ENCODE measurements at places on chromosomes 3 and 15.

DNA sequence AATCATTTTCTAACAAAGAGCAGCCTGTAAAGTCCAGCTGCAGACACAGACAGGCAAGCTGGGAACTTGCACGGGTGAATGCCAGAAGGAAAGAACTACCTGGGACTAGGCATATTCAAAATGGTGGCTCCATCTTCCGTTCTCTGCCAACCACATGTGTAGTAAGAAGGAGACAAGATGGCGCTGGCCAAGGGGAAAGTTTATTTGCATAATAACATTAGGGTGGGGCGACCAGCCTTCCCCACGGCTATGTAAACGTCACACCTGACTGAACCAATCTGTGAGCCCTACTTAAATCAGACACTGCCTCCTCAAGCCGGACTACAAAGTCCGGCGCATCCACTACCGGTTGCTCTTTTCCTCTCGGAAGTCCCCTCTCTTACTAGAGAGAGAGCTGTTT lies 130.8 kb downstream of the SNRK start:
- no peak for DNase-seq

DNA sequence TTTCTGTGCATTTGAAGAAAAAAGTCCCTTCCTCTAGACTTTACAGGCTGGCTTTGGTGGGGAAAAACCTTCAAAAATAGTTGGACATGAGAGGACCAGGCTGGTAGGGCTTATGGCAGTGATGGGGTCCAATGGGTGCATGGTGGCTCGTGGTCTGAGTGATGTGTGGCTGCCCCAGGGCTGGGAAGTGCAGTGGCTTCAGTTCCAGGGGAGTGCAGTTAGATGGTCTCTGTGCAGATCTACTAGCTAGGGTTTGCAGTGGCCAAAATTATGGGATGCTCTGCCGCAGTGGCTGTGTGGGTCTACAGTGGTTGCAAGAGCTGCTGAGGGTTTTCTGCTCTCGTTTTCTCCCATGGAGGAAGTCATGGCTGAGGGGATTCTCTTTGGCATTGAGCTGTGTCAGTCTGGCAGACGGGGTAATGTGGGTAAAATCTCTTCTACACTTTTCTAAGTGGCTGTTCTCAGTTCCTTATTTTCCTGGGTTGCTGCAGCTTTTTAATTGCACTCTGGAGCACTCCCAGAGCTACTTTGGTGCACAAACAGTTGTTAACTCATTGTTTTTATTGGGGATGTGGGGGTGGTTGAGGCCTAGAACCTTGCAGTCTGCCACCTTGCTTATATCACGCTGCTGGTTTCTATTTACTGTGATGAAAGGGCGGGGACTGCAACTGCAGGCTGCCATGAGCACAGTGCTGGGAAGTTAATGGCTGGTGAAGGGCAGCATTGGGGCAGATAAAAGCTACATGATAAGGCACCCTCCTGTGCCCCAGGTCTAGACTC lies 1324.6 kb downstream of the NSUN3 start:
- DNase-seq: no peak

- no peak for DNase-seq
Observed at GRCh38 chr15:71634820-71635560, 175.4 kb upstream of the NR2E3 start.

DNA sequence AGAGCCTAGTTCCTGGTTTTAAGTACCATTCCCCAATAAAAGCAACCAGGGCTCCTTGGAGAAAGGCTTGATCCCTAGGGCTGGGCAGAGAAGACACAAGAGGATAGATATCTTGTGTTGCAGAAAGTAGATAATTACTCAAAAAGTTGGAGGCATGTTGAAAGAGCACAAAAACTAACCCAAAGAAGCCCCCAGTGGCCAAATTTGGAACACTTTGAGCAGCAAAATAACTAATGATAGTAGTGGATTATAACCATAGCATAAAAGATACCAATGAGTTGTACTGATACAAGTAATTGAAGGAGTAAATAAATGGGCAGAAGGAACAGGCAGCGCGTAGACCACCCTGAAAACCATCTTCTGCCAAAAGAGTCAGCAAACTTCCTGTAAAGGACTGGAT lies 12.0 kb downstream of the EXOSC7 start:
- DNase-seq: peak; percentile 17

GRCh38 chr3:46812237-46812791 lies 50.9 kb downstream of the MYL3 start:
- DNase-seq: no peak

GRCh38 chr3:61562042-61562720 lies 810 bp downstream of the PTPRG start:
- peak; percentile 16 for DNase-seq

GRCh38 chr3:50230104-50230793 lies 5.8 kb upstream of the GNAI2 start:
- DNase-seq: no peak

DNA sequence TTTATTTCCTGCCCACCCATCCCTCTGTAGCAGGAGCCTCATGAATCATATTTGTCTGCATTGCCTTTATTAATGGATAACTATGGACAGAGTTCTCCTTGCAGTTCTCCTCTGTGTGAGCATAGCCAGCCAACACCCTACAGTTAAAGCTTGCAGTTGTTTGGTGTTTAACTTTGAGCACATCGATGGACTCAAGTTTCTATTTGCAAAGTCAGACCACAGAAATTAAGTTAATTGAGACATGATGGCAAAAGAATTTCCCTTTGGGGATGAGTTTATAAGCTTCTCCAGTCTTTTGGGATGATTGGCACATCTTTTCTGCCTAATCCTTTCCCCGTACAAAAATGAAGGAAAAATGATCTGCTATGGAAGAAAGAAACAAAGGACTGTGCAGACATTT lies 398.9 kb upstream of the THBS1 start:
- peak; percentile 67 for DNase-seq

- DNase-seq: peak; percentile 40
Observed at GRCh38 chr15:78438619-78439285, 736 bp downstream of the IREB2 start.

GRCh38 chr3:40336511-40337135 lies 27.1 kb downstream of the EIF1B start:
- DNase-seq: no peak

GRCh38 chr3:183293966-183294365 lies 40.9 kb downstream of the B3GNT5 start:
- no peak for DNase-seq

- no peak for DNase-seq
Observed at GRCh38 chr3:149026718-149027117, 35.4 kb downstream of the GYG1 start.

DNA sequence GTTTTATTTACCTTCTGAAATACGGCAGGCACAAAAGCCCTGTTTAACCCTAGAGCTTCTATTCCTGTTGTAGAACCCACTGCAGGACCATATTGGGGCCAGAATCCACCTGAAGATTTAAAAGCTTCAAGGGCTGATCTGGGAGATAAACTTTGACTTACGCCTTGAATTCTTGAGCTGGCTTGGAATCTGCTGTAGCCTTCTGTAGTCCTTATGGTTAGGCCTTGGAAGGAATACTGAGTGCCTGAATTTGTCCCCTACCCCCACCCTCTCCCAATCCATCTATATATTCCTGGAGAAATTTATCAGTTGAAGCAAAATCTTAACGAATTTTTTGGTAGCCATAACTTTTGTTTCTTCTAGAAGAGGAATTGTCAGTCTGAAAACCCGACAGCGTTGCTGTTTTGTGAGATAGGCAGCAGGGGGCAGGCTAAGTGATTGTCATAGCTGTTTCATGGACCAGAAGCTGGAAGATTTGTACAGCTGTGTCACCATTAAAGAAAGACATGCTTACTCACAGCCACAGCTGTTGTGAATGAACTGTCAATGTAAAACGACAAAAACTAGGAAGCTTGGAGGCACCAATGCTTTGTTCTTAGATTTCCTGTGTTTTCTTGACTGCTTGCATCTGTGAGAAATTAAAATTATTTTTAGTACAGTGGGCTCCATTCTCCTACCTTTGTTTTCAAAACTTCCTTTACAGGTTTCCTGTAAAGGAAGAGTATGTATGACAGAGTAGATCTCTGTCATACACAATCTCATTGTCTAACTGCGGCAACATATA lies 12.8 kb downstream of the LXN start:
- DNase-seq: peak; percentile 60

- no peak for DNase-seq
Observed at GRCh38 chr3:14169871-14170270, 8.5 kb downstream of the XPC start.

DNA sequence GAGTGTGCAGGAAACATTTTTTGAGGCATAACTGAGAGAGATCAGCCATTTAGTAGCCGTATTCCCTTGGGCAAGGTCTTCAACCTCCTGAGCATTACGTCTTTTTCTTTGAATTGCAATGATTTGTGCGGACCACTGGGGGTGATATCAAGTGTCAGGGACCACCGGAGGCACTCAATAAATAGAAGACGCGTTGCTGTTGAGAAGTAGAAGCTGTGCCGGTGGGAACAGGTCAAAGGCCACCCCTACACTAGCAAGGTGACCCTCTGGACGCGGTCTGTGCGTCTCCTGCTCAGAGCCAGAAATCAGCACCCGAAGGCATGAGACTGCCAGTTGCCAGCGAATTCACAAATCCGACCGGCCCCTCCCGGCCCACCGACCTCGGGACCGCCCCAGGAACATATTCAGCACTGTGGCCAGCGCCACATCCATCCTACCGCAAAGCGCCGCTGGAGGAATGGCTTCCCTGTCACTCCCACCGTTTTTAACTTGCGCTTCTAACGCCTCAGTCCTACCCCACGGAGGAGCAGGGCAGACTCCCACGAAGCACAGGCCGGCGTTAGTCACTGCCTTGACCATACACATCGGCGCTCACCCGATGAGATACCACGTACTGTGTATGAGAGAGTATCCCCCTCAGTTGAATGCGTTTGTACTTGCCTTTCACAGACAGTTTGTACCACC lies 1.4 kb upstream of the GHSR start:
- peak; percentile 49 for DNase-seq
